ENCODE measurements at places on chromosomes 5 and 9. TPM values are rescaled to one million over a fixed set of nuclear protein-coding genes. Genes with fewer than 3 reads are reported as not detected.

- ATAC-seq, result no peak
Measured at GRCh38 chr5:76406014-76406413, 2.9 kb downstream of the IQGAP2 start.

RLN1 gene
- not detected for total RNA-seq

DNA sequence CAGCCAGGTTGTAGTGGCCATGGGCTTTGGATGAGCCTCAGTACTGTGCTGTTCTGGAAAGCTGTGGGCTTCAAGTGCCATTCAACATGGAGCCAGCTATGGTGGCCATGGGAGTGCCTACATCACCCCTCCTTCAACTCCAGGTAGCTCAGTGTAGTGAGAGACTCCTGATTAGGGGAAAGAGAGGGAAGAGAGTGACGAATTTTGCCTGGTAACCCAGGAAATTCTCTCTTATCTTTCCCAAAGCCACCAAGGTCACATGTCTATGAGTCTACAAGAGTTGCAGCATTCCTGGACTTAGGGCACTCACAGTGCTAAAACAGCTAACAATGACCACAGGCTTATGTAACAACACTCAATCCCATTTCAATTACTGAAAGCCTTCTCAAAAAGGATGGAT is 81.7 kb upstream of the SPTLC1 start:
- ATAC-seq, result no peak

DNA sequence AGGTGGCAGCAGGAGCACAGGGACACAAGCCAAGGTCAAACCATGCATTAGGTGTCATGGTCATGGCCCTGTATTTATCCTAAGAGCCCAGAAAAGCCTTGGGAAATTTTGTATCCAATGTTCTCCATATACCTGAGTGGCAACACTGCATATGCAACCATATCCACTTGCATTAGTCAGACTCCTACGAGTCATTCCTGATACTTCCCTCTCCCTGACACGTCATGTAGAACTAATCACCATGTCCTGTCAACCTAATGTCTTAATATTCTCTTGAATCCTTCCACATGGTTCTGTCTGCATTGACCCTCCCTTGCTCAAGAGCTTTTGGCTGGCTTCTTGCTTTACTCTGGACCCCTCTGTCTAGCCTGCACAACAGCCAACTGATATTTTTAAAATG is 9.4 kb downstream of the SCGB3A2 start:
- ATAC-seq, result no peak

DNA sequence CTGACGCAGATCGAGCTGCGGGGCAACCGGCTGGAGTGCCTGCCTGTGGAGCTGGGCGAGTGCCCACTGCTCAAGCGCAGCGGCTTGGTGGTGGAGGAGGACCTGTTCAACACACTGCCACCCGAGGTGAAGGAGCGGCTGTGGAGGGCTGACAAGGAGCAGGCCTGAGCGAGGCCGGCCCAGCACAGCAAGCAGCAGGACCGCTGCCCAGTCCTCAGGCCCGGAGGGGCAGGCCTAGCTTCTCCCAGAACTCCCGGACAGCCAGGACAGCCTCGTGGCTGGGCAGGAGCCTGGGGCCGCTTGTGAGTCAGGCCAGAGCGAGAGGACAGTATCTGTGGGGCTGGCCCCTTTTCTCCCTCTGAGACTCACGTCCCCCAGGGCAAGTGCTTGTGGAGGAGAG is 4.6 kb upstream of the PHYHD1 start:
- peak; percentile 55 for ATAC-seq

GRCh38 chr5:62741761-62742160 is 163.1 kb downstream of the LRRC70 start:
- ATAC-seq, result no peak

DNA sequence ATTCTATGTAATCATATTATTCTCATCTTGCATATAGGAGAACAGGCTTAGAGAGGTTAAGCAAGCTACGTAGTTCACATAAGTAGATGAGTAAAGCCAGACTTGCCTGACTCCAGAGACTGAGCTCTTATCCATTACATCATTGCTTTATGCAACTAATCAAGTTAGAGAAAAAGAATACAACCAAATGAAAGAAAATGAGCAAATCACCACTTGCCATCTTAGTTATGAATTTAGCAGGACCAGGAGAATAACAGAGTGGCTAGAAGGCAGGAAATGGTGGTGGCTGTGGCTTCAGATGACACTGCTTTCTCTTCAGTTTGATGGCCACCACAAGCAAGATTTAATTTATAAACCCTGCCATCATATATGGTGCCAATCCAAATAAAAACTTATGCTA is 26.6 kb downstream of the POC5 start:
- no peak for ATAC-seq

MORN5 gene
- total RNA-seq, result not detected
